Activated T-helper 9 cell treated with anti-CD3 and anti-CD28 coated beads, Interleukin-2, amount 50 U/mL, for 16 hours (primary cell): ENCODE measurements at places on chromosomes 1 and 21.

- no peak for DNase-seq
Measured at GRCh38 chr1:58116284-58116683, 430.2 kb downstream of the OMA1 start.

DNA sequence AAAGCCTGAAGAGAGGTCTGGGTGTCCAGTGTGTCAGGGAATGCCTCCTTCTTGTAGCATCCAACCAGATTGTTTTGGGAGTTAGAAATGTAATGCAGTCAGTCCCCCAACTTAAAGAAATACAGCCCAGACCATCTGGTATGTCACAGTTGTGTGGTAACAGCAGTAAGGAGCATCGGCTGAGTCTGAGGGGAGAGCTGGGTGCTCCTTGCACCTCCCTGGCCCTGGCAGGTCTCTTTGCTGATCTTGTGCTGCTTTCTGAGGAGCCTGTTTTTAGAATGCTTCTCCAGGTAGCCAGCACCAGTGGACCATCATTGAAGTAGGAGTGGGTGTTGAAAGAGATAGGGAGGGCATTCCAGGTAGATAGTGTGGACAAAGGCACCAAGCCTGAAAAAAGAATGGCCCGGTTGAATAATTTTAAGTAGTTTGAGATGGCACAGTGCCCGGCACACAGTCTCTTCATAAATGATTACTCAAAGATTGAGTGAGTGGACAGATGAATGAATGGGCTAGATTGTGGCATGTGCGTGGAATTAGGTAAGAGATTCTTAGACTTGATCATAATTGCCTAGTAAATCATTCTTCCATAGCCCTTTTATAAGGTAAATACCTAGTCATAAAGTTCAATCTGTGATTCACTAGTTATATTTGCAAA is 46.5 kb downstream of the LAMC1 start:
- no peak for DNase-seq

DNA sequence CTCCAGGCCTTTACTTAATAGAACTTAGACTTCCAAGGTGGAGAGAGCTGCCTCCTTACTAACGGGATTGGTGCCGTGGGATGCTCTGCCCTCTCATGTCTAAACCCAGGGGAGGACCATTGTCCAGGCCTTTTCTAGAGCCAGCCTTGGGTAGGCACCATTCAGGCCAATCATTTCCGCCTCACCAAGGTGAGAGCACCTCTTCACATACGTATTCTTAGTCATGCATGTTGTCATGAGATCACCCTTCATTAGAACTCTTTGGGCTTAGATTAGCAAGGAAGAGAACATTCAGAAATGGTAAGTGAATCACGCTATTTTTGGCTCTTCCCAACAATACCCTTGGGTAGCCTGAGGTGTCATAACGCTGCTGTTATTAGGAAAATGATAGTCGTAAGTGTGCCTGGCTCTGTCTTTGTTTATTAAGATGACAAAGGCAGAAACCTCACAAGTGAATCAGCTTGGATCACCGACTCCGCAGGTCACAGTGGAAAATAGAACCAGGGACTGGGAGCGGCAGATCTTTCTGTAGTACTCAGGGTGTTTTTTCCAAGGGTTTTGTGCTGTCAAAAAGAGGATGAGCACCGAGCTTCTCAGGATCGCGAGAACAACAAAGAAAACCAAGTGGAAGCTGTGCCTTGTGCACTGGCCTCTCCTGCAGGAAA is 55.0 kb downstream of the HUNK start:
- no peak for DNase-seq

- no peak for DNase-seq
Measured at GRCh38 chr21:15006594-15007230, 58.1 kb downstream of the NRIP1 start.

DNA sequence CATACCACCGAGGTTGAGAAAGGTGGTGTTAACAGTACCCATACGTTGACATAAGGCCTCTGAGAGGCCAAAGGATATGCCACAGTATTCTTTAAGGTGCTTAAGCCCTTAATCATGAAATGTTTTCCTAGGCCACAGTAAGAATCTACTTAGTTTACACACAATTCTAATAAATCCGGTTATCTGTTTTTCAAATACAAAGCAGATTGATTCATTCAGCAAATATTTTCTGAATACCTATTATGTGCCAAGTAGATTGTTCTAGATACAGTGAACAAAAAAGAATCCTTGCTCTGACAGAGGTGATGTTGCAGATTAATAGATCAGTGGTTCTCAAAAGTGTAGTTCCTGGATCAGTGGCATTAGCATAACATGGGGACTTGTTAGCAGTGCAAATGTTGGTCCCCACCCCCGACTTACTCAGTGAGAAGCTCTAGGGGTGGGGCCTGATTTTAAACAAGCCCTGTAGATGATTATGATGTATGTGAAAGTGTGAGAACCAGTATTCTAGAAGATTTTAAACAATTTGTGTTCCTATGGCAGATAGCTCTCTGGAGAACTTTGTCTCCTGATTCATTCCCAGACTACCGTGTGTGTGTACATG is 61.6 kb downstream of the NFIA start:
- no peak for DNase-seq

DNA sequence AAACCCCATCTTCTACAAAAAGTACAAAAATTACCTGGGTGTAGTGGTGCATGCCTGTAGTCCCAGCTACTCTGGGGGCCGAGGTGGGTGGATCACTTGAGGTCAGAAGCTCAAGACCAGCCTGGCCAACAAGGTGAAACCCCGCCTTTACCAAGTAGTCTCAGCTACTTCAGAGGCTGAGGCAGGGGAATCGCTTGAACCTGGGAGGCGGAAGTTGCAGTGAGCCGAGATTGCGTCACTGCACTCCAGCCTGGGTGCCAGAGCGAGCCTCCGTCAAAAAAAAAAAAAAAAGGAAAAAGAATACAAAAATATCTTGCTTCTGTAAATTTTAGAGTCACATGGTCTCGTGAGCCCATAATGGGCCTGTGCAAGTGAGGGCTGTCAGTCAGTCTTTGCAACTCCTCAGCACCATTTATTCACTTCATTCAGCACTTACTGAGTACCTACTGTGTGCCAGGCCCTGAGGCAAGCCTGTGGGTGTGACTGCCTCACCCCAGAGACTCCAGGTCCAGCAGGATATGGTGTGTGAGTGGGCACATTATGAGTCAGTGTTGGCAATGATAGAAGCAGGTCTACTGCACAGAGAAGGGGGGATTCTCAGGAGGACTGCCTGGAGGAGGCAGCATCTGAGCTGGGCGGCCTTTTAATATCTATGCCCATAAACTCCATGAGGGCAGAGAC is 46.8 kb upstream of the TARDBP start:
- no peak for DNase-seq

GRCh38 chr1:209556162-209556690 is 27.3 kb upstream of the CAMK1G start:
- DNase-seq = no peak

GRCh38 chr1:10561955-10562354 is 87.2 kb downstream of the PEX14 start:
- no peak for DNase-seq

DNA sequence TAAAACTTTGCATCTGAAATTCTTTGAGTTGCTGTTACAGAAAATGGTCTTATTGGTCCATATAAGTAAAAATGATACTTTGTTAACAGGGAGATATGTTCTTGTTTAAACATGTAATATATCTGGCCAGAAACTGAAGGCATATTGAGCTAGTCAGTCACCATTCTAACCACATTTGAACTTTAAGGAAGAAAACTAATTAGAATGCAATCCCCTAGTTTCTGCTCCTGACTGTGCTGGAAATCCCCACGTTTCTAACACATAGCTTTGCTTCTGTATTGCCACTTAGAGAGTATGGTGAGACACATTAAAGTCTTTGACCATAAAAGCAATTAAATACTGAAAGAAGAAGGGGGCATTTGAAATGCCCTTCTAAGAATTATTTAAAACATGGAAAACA is 32.1 kb upstream of the HIVEP3 start:
- no peak for DNase-seq

GRCh38 chr1:34867415-34867814 is 7.9 kb upstream of the SMIM12 start:
- no peak for DNase-seq

- no peak for DNase-seq
Measured at GRCh38 chr1:200819726-200820125, 53.1 kb upstream of the GPR25 start.

DNA sequence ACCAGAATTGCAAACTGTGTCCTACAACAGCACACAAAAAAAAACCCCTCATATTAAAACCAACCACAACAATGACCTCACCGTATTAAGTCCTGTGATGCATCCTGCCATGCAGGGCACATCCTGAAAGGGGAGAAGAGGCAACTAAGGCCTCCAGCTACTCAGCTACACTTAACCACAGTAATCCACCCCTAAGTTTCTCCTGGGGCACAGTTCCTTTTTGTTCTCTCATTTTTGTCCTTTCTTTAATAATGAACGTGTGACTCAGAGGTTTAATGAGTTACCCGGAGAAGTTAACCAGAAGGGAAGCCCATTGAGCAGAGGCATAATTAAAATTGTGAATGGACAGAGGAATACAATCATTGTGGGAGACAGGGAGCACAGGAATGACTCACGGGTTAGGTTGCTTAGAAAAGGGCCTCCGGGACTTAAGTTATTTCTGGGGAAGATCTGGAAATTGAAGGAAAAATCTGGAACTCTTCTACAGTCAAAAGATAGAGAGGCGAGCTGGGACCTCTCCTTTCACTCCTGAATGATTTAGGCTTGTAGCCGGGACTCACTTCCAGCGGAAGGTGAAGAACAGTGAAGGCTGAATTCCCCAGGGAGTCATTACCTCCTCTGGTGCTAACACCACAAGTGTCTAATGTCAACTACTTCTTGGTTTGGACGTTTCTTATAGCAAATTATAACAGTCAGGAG is 36.9 kb upstream of the HIVEP3 start:
- DNase-seq = no peak

DNA sequence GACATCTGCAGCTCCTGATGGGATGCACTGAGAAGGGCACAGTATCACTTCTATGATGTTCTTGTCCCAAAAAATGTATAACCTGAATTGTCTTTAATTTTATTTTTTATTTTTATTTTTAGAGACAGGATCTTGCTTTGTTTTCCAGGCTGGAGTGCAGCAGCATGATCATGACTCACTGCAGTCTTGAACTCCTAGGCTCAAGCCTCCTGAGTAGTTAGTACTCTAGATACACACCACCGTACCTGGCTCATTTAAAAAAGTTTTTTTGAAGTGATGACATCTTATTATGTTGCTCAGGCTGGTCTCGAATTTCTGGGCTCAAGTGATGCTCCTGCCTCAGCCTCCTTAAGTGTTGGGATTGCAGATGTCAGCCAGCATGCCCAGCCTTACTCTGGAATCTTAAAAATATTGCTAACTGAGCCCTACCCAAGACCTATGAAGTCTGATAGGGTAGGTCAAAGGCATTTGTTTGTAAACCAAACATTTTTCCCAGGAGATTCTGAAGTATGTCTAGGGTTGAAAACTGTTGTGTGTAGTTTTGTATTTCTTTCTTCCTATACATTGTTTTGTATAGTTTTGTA is 68.9 kb downstream of the ATF6 start:
- DNase-seq = no peak

- DNase-seq = no peak
Measured at GRCh38 chr1:64246294-64246917, 43.0 kb downstream of the UBE2U start.

DNA sequence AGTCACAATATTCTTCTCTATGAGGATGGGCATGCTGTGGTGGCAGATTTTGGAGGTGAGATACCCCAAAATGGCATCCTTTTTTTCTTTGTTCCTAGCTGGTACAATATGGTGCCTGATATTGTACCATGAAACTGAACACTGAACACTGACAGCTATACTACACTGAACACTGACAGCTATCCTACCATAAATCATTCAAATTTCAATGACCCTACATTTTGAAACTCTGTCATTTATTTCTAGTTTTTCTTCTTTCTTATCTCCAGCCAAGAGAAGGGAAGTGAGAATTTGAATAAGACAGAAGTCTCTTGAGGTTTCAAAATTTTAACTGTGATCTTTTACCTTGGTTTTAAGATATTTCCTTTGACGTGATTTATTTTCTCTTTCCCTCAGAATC is 76.3 kb downstream of the LRRC53 start:
- DNase-seq = no peak

GRCh38 chr1:19088717-19089442 is 121.2 kb downstream of the UBR4 start:
- no peak for DNase-seq

- DNase-seq = no peak
Measured at GRCh38 chr1:167373398-167373797, 144.9 kb downstream of the CD247 start.

GRCh38 chr21:44854664-44855446 is 18.6 kb downstream of the PTTG1IP start:
- DNase-seq = no peak

GRCh38 chr1:167061073-167061464 is 29.1 kb downstream of the GPA33 start:
- DNase-seq = no peak

DNA sequence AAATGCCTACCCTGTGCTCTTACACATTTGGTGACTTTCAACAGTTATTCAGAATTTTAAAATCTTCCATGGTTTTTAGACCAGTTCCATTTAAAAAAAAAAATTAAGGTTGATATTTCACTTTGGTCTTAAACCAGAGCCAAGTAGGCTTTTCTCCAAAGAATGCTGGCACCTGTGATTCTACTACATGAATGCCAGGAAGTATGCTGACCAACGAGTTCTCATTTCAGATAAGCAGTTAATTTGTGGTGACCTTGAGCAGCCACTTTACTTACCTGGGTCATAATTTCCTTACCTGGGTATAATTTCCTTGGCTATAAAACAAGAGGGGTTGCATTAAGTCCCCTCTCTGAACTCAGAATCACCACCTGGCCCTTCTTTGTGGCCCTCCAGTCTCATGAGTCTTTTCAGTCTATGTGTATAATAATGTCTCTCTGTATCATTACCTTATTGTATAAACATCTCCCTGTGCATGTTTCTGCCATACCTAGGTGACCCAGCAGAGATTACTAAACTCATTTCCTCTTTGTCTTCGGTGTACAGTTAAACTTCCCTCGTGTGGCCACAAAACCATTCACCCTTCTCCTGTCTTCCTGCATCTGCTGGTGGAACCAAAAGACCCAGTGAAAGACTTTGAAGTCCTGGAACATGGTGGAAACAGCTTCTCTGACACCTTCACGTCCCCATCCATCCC is 139.1 kb upstream of the DPT start:
- DNase-seq = no peak
